ENCODE measurements at places on chromosomes 4 and X.

GRCh38 chr4:77662396-77662795 is 56.8 kb downstream of the CXCL13 start:
- no peak for DNase-seq

DNA sequence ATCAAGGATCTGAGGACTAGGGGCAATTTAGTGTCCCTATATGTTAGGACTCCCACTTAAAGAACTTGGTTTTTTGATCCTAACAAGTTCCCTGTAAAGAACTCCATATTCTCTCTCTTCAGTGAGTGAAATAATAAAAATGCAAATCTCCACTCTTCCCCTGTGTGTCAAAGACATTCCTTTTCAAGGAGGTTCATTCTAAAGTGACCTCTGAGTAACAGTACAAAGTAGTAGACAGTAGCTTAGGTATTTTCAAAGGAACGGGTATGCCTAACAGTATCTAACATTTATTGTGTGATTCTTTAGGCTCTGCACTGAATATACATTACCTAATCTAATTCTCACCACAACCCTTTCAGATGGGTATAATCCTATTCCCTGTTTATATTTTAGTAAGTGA is 58.4 kb upstream of the SCOC start:
- DNase-seq, result no peak

DNA sequence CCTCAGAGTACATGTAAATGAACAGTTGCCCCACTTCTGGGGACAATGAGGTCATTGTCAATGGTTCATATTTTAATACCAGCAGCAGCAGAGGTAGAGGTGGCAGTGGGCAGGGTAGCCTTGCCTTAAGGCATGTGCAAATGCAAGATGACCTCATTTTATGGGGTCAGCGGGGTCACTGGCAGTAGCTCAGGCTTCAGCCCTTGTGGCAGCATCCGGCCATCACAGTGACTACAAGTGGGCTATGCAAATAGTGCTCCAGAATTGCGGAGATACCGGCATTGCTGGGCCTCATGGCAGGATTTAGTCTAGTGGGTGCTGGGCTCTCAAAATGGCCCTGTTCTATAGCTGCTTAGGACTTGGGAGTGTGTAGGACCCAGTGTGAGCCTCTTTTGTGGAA is 144.7 kb downstream of the FAM47A start:
- DNase-seq, result no peak

DNA sequence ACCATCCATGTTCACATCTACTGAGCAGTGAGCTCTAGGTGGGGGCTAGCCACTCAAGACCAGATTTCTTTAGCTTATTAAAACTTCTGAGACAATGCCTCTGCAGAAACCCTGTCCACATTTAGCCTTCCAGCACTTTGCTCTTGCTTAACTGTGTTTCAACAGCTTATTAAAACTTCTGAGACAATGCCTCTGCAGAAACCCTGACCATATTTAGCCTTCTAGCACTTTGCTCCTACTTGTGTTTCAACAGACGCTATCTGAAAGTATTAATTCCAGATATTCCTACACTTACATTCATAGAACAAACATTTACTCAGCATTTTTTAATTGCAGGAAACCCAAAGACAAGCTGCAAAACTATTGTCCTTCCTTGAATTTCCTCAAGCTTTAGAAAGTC is 91.9 kb downstream of the SEL1L3 start:
- DNase-seq, result no peak

All from Ammon's horn (tissue), 1 donor.